Colonic mucosa (tissue), 4 donors: ENCODE measurements at places on chromosomes 3 and 15. TPM values are rescaled to one million over a fixed set of nuclear protein-coding genes. Genes with fewer than 3 reads are reported as not detected.

UBA7 gene
- total RNA-seq, result 67.4 TPM

VEPH1 gene
- 1.3 TPM for total RNA-seq

XIRP1 gene
- total RNA-seq, result not detected

CCR4 gene
- 0.49 TPM for total RNA-seq

TP63 gene
- total RNA-seq, result not detected

GHRL gene
- 0.67 TPM for total RNA-seq

NME9 gene
- not detected for total RNA-seq
